ENCODE measurements at places on chromosomes 6 and 20. TPM values are rescaled to one million over a fixed set of nuclear protein-coding genes. Genes with fewer than 3 reads are reported as not detected.

The SGK1 gene
- 85.2 TPM for total RNA-seq

The PTPRT gene
- not detected for total RNA-seq

GRCh38 chr6:3778701-3779573, 27.4 kb upstream of the PXDC1 start:
- peak; percentile 84 for DNase-seq

GRCh38 chr6:18763086-18763485, 375.9 kb downstream of the RNF144B start:
- DNase-seq = peak; percentile 33
